A549 treated with CORT108297 at 1 μM for 4 hours (cell line): ENCODE measurements at places on chromosomes 13 and 19. TPM values are rescaled to one million over a fixed set of nuclear protein-coding genes. Genes with fewer than 3 reads are reported as not detected.

ZNF723 gene
- not detected in 5 replicates for total RNA-seq

RAB8A gene
- total RNA-seq = 41.9 to 90.5 TPM (median 46.1 TPM) in 5 replicates

CACNG6 gene
- 8.5 to 13.8 TPM (median 13.2 TPM) in 5 replicates for total RNA-seq

ADAT3 gene
- 3.0 to 7.5 TPM (median 6.2 TPM) in 5 replicates for total RNA-seq

ZNF829 gene
- 0.36 to 0.48 TPM (median 0.44 TPM) in 5 replicates for total RNA-seq

DHDH gene
- 1.3 to 1.7 TPM (median 1.5 TPM) in 5 replicates for total RNA-seq

REEP6 gene
- total RNA-seq = 3.8 to 5.7 TPM (median 5.2 TPM) in 5 replicates

C19orf38 gene
- total RNA-seq = 0.10 to 0.38 TPM in 2 of 5 replicates, not detected in the others

PRTN3 gene
- 0.27 to 0.56 TPM (median 0.34 TPM) in 5 replicates for total RNA-seq

PNMA8B gene
- total RNA-seq = not detected in 5 replicates

KPNA3 gene
- total RNA-seq = 26.9 to 29.7 TPM (median 27.4 TPM) in 5 replicates

KRTDAP gene
- not detected in 5 replicates for total RNA-seq

ZNF626 gene
- total RNA-seq = not detected in 5 replicates

IRGC gene
- not detected in 5 replicates for total RNA-seq

TLE6 gene
- total RNA-seq = 3.4 to 6.1 TPM (median 5.6 TPM) in 5 replicates

ZIC5 gene
- total RNA-seq = 2.7 to 3.1 TPM (median 2.8 TPM) in 5 replicates

NOSIP gene
- total RNA-seq = 85.6 to 111 TPM (median 104 TPM) in 5 replicates

TBXA2R gene
- 0.50 to 1.1 TPM (median 0.96 TPM) in 5 replicates for total RNA-seq

ZNF681 gene
- total RNA-seq = not detected in 5 replicates

ZNF234 gene
- total RNA-seq = 1.5 to 2.9 TPM (median 2.7 TPM) in 5 replicates

ZNF536 gene
- not detected in 5 replicates for total RNA-seq

GJA3 gene
- total RNA-seq = 0.95 to 1.3 TPM (median 1.1 TPM) in 5 replicates

C5AR1 gene
- 1.4 to 2.3 TPM (median 1.9 TPM) in 5 replicates for total RNA-seq

ZNF560 gene
- not detected in 5 replicates for total RNA-seq

RNASEH2A gene
- 37.6 to 51.5 TPM (median 48.6 TPM) in 5 replicates for total RNA-seq

DCT gene
- not detected in 5 replicates for total RNA-seq

CYSLTR2 gene
- total RNA-seq = not detected in 5 replicates

ZNF579 gene
- 15.7 to 31.2 TPM (median 28.5 TPM) in 5 replicates for total RNA-seq

LGALS14 gene
- total RNA-seq = not detected in 5 replicates

C19orf73 gene
- 1.1 to 2.3 TPM (median 1.9 TPM) in 5 replicates for total RNA-seq

MOB3A gene
- 10.1 to 12.6 TPM (median 11.4 TPM) in 5 replicates for total RNA-seq

BCL3 gene
- 52.2 to 105 TPM (median 89.5 TPM) in 5 replicates for total RNA-seq

MAP2K7 gene
- total RNA-seq = 12.3 to 18.3 TPM (median 17.0 TPM) in 5 replicates

AP1M2 gene
- total RNA-seq = 27.7 to 55.1 TPM (median 44.5 TPM) in 5 replicates

NLRP4 gene
- total RNA-seq = not detected in 5 replicates

EBPL gene
- 51.0 to 74.3 TPM (median 68.5 TPM) in 5 replicates for total RNA-seq

LENG9 gene
- total RNA-seq = 3.7 to 8.0 TPM (median 7.3 TPM) in 5 replicates

R3HDM4 gene
- 25.4 to 43.0 TPM (median 40.9 TPM) in 5 replicates for total RNA-seq

OR7E24 gene
- not detected in 5 replicates for total RNA-seq

SYCN gene
- not detected in 5 replicates for total RNA-seq

TMEM38A gene
- total RNA-seq = 1.2 to 1.5 TPM (median 1.3 TPM) in 5 replicates

FBXO17 gene
- 66.9 to 93.7 TPM (median 87.1 TPM) in 5 replicates for total RNA-seq

FFAR2 gene
- total RNA-seq = 0.03 TPM in 1 of 5 replicates, not detected in the others

TMIGD2 gene
- total RNA-seq = not detected in 5 replicates

CLIP3 gene
- total RNA-seq = 0.68 to 1.1 TPM (median 0.92 TPM) in 5 replicates
